HuH-7 (cell line): ENCODE measurements at places on chromosomes 4 and X.
A peak's percentile ranks its signal among the peaks of the same experiment; 100 is the strongest.

DNA sequence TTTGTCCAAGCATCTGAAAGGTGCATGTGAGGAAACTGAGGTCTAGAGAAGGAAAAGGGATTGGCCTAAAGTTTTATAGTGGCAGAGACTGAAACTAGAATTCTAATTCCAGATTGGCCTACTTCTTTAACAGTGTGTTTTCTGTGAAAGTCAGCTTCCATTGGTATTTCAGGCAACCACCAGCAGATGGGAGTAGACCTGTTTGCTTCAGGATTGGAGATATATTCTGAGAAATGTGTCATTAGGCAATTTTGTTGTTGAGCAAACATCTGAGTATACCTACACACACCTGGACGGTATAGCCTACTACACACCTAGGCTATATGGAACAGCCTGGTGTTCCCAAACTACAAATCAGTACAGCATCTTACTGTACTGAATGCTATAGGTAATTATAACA lies 207.3 kb upstream of the RADX start:
- no peak for DNase-seq

DNA sequence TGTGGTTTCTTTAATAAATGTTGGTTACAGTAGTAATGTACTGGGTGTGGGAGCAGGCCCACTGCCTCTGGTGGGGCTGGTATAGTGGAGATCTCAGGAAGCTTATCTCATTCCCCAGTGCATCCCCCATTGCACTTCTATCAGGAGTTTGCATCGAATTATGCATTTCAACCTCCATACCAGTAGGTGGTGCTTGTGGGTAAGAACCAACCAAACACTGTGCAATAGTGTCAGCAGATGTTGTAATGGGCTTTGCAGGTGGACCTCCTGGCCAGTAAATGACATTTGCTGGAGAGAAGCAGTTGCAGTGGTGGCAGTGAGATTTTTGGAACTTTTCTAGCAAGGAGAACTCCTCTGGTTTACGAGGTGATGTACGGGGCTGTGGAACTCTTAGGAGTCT lies 150.6 kb downstream of the POU3F4 start:
- no peak for DNase-seq

- DNase-seq = no peak
These were observed 48.7 kb downstream of the UCHL1 start for GRCh38 chr4:41305476-41305875.

DNA sequence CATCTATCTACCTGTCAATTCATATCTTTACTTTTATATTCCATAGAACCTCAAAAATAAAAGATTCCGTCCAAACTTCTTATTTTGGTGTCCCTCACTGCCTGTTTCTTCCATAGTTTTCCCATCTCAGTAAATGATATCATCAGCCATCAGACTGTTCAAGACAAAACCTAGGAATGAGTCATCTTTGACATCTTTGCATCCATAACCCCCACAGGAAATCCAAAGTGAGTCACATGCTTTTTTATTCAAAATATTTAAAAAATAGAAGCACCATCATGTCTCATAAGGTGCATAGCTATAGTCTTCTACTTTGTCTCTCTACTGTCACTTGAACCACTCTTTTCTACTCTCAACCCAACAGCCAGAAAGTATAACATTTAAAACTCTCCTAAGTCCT lies 29.9 kb upstream of the CXXC4 start:
- no peak for DNase-seq

- DNase-seq = peak; percentile 20
These were observed 763 bp downstream of the CASK start for GRCh38 chrX:41922431-41923151.

- DNase-seq = no peak
These were observed 56.1 kb upstream of the MSANTD1 start for GRCh38 chr4:3192827-3193226.

- DNase-seq = peak; percentile 75
These were observed 734 bp upstream of the GALNT7 start for GRCh38 chr4:173167758-173168395.

GRCh38 chrX:1903236-1903935 lies 288.5 kb downstream of the ASMT start:
- DNase-seq = no peak

DNA sequence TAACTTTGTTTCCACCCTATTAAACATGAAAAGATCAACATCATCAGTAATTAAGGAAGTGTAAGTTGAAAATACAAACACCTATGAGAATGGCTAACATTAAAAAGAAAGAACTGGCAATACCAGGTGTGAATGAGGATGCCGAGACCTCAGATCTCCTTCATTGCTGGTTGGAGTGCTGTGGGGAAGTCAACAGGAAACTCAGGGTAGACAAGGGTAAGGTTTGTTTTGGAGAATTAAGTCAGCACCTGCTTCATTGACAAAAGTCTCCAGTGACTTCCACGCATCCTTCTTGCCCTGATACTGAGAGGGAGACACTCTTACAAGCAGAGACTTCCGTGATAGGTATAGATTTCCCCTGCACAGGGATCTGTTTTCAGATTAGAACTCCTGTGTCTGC lies 106.1 kb downstream of the IRF2 start:
- DNase-seq = no peak

GRCh38 chr4:108531461-108531860 lies 88.9 kb upstream of the RPL34 start:
- DNase-seq = no peak

GRCh38 chrX:154058214-154058997 lies 38.7 kb upstream of the IRAK1 start:
- no peak for DNase-seq

- DNase-seq = no peak
These were observed 56.7 kb downstream of the TSPAN5 start for GRCh38 chr4:98601708-98602107.

GRCh38 chr4:100118181-100118580 lies 72.1 kb downstream of the DDIT4L start:
- no peak for DNase-seq

DNA sequence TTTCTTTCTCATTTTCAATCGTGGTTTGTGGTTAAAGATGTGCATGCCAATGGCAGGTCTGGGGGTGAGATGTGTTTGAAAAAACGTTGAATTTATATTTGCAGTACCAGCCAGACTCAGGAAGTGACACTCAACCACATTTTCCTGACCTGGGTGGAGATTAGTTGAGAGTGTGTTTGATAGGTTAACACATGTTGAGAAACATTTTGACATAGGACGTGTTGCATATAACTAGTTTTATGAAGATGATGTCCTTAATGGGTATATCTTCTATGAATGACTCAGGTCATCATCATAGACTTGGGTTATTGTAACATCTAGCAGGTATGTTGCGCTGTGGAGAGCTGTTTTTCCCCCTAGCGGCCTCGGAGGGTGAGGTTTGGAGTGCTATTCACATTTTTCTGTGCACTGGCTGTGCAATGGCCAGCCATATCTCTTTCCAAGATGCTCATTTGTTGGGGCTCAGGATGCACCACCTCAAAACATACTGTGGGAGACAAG lies 21.7 kb upstream of the CD38 start:
- no peak for DNase-seq

- DNase-seq = peak; percentile 10
These were observed 85.9 kb downstream of the ARSJ start for GRCh38 chr4:113893546-113893945.

DNA sequence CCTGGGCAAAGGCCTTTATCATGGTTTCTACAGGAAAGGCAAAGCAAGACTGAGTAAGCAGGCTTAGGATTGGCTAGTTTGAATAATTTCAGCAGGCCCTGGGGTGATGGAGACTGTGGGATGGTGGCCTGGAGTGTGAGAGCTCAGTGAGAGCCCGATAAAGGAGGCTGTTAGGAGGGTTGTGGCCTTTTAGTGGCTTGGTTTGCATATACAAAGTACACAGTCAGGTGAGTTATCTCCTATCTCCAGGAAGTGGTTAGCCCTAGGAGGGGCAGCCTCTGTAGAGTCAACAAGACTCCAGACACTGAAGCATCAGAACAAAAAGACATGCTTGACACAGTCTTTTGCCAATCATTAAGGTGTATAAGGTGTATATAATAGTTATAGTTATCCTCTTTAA lies 157.2 kb downstream of the CFAP299 start:
- DNase-seq = no peak

DNA sequence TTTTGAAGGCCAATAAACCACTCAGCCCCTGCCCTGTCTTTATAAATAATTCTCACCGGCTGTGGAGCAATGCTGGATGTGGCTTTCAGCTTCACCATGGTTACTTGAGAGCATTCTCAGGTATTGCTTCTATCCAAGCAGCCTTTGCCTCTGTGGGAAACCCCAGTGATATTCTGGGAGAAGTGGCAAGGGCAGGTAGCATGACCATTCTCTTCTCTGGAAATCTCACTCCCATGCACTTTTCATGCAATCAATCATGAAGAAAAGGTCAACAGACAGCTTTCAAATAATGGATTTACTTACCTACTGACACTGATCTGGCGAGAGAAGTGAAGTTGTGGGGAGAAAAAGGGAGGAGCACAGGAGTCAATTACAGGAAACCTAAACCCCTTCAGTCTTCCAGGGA lies 49.5 kb downstream of the UNC5C start:
- DNase-seq = no peak

- DNase-seq = no peak
These were observed 105.4 kb downstream of the HS6ST2 start for GRCh38 chrX:132853040-132853439.

DNA sequence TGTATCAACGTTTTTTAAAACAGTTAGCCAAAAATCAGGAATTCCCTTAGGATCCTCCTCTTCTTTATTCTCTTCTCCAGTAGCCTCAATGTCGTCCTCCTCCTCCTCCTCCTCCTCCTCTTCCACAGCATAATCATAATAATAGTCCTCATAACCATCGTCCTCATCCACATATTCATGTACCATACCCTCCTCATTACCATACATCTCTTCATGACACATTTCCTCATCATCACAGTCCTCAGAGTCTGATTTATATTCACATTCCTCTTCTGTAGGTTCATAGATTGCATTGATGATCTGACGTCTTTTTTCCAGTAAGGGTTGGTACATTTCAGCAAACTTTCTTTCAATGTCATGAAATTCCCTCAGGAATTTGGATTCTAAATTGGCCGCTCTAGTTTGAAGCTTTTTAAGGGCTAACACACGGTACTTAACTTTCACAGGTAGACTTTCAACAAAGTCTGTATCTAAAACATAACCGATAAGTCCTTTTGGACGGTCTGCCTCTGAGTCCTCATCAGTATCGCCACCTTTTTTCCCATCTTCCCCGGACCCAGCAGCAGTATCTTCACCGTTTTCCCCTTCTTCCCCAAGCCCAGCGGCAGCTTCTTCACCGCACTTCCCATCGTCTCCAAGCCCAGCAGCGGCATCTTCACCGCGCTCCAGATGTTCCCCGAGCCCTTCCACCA lies 771 bp downstream of the NAP1L2 start:
- no peak for DNase-seq

GRCh38 chr4:173530326-173531085 lies 477 bp upstream of the HAND2 start:
- DNase-seq = peak; percentile 9

DNA sequence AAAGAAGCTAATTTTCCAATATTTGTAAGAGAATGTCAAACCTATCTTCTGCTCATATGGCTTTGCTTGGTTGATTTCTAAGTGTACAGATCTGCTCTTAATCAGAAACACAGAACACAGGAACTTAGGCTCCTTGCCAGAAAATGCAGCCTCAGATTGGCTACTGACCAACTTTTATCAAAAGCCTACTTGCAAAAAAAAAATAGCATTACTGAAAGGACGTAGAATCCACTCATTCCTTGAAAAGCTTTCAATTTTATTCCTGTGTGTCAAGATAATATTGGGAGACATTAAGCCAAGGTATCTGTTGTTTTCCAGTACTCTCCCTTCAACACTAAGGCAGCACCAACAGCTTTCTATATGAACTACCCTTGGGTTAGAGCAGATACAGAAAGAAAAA lies 127.6 kb upstream of the INTU start:
- no peak for DNase-seq

DNA sequence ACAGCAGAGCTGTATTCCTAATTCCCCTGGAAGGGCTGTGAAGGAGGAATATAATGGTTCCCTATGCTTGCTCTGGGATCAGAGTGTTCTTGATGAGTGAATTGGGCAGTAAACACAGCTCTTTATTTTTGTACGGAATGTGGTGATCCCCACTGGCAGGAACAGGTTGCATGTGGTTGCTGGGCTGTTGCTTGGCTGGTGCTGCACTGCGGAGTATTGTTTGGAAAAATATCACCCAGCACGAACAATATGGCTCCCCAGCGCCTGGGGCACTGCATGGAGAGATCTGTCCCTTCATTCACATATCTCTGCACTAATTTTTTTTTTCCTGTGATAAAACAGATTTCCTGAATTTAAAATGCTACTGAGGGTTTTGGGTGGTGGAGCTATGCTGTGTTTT lies 119.7 kb downstream of the MGST2 start:
- no peak for DNase-seq

- no peak for DNase-seq
These were observed 3.9 kb upstream of the NKX6-1 start for GRCh38 chr4:84502955-84503373.

DNA sequence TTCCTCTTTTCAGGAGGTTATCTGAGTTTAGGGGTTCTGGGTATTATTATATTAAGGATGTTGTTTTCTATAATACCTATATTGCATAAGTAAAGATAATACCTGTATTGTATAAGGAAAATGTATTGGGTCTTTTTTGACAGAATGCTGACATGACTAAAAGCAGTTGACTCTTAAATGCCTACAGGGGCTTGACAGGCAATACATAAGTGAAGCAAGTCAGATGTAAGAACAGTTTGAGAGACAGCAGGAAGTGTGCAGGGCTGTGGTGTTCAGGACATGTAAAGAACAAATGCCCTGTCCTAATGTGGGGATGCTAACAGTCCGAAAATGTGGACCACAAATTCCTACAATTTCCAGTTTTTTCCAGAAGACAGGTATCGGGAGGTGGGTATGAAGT lies 30.2 kb upstream of the NDST3 start:
- no peak for DNase-seq

DNA sequence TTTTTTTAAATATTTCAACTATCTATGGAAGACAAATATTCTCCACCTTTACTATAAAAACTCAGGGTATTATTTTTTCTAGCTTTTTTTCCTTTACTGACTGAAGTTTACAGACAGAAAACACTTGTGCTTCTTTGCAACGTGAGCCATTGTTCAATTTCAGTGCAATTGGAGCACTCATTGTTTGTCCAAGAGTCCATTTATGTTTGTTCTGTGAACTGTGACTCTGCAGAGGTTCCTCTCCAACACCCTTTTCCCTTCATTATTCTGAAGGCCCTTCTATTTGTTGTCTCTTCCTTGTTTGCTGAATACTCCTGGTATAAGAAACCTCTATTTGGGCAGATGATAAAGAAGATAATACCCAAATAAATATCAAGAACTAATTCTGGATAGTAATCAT lies 37.4 kb downstream of the DAPP1 start:
- DNase-seq = no peak

- DNase-seq = no peak
These were observed 179.6 kb downstream of the CCNG2 start for GRCh38 chr4:77336411-77337142.

GRCh38 chrX:10239611-10240064 lies 82.9 kb downstream of the CLCN4 start:
- DNase-seq = no peak
